Mammary epithelial cell (primary cell): ENCODE measurements at places on chromosomes 2 and 18.
A peak's percentile ranks its signal among the peaks of the same experiment; 100 is the strongest.

- no peak for DNase-seq
Observed at GRCh38 chr2:20077411-20077940, 26.0 kb upstream of the LAPTM4A start.

GRCh38 chr2:105631011-105631410 is 113.7 kb upstream of the NCK2 start:
- DNase-seq: no peak

DNA sequence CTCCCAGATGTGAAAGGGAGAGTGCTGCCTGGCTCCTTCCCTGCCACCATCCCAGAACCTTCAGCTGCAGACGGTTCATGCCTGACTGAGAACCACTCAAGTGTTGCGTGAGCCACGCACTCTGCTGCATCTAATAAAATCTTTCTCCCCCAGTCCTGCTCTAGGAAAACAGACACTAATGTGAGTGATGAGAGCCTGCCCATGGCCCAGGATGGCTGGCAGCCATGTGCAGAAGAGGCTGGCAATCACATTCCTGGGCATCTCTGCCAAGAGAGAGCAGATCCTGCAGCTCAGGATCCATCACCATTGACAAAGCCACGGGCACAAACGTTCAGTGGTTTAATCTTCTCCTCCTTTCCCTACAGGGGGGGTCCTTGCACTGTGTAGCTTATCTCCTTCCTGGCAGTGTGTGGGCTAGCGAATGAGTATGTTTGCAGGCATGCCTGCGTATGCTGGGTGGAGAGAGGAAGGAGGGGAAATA is 477.5 kb downstream of the SLC4A3 start:
- DNase-seq: peak; percentile 63

- DNase-seq: peak; percentile 58
Observed at GRCh38 chr18:63479826-63480225, 3.1 kb downstream of the SERPINB5 start.

- DNase-seq: no peak
Observed at GRCh38 chr2:46844034-46844433, 71.6 kb downstream of the MCFD2 start.

- peak; percentile 61 for DNase-seq
Observed at GRCh38 chr18:48230467-48231113, 178.6 kb downstream of the ZBTB7C start.

DNA sequence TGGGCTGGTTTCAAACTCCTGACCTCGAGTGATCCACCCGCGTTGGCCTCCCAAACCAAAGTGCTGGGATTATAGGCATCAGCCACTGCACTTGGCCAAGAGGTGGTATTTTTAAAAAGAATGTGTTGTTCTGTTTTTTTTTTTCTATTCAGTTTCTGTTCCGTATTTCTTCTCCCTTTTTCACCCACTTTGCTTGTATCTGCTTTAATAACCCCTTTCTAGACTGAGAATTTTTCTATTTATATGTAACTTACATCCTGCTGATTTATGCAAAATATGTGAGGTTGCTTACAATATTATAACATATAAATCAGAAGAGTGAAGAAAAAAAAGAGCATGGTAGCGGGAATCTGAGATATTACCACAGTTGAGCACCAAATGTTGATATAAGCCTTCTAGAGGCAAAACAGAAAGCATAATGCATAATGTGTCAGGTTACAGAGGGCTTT is 17.2 kb upstream of the LYPD6B start:
- no peak for DNase-seq

- DNase-seq: no peak
Observed at GRCh38 chr2:26061539-26061938, 27.7 kb downstream of the RAB10 start.

DNA sequence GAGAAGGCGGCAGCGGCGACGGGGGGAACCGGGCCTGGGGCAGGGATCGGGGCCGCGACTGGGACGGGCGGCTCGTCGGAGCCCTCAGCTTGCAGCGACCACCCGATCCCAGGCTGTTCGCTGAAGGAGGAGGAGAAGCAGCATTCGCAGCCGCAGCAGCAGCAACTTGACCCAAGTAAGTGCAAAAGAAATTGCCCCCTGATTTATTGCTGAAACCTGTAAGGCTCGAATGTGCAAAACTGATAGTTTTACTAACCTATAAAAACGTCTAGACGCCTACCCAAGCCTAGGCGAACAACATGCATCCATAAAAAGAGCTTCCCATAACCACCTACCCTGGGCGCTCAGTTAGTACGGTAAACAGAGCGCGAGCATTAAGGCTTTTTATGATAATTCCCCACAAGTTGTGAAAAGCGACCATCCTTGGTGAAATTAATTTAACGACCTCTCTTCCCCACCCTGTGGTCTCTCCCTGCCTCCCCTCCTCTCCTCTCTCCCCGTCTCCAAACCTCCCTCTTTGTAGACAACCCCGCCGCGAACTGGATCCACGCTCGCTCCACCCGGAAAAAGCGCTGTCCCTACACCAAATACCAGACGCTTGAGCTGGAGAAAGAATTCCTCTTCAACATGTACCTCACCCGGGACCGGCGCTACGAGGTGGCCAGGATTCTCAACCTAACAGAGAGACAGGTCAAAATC is 1.0 kb downstream of the HOXD9 start:
- no peak for DNase-seq

DNA sequence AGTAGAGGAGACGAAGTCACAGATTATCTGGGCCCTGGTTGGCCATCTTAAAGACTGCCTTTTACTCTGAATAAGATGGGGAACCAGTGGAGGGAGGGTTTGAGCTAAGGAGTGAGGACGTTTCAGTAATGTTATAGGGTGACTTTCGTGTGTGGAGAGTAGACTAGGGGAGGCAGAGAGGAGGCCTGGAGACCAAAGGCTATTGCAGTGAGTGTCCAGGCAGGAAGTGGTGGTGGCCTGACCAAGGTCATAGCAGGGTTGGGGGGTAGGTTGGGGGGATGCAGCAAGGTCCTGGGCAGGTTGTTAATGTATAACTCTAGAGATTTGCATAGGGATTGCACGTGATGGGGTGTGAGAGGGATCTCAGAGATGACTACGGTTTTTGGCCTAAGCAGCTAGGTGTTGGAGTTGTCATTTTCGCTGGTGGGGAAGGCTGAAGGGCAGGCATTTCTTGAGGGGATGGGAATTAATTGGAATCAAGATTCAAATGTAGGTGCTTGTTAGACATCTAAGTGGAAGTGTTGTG is 4.9 kb downstream of the CEP192 start:
- no peak for DNase-seq
